ENCODE measurements at places on chromosomes 3 and 15.

DNA sequence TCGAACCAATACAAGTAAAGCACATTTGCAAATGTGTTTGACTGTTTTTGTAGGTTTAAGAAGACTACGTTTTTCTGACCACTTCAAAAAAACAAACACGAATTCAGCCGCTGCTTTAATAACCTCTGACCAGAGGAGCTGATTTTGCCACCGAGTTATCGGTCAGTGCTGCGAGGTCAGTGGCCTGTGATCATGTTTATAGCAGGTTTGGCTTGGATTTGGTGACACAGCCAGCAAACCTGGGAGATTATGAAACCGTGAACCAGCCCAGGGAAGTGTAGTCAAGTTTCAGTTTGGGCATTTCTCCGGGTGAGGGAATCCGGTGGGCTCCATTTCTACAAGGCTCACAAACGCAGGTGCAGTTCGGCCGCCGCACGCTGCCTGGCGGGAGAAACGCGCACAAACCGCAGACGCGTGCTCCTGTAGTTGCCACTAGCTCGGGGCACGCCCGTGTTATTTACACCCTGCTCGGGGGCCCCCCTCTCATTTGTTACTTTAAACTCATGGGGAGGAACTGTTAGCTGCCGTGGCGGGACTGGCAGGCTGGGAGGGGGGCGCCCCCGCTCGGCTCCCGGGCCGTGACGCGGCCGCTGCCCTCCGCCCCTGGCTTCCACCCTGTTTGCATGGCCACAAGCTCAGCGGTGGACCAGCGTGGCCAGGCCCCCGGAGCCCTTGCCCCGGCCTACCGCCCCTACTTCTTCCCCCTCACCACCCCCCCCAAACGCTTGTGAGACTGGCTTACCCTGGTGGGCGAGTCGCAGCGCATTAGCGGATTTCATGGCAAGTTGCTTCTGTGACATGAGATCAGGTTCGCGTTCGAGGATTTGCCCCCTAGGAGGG is 13.6 kb upstream of the ONECUT1 start:
- no peak for DNase-seq

GRCh38 chr15:39564972-39565665 is 15.8 kb upstream of the THBS1 start:
- DNase-seq, result no peak

DNA sequence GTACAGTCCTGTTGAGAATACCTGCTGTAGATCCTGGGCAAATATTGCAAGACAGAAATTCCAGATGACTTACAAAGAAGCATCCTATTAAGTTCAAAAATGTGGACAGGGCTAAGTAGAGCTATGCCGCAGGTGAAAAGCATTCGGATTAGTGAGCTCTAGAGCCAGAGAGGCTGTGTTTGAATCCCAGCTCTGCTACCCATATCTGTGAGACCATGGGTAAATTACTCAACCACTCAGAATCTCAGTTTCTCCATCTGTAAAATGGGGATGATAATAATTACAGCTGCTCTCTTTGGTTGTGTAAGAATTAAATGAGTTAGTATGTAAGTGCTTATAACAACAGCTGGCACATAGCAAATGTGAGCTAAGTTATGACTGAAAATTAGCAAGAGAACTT is 3.9 kb downstream of the ADAMTS7 start:
- DNase-seq, result no peak

DNA sequence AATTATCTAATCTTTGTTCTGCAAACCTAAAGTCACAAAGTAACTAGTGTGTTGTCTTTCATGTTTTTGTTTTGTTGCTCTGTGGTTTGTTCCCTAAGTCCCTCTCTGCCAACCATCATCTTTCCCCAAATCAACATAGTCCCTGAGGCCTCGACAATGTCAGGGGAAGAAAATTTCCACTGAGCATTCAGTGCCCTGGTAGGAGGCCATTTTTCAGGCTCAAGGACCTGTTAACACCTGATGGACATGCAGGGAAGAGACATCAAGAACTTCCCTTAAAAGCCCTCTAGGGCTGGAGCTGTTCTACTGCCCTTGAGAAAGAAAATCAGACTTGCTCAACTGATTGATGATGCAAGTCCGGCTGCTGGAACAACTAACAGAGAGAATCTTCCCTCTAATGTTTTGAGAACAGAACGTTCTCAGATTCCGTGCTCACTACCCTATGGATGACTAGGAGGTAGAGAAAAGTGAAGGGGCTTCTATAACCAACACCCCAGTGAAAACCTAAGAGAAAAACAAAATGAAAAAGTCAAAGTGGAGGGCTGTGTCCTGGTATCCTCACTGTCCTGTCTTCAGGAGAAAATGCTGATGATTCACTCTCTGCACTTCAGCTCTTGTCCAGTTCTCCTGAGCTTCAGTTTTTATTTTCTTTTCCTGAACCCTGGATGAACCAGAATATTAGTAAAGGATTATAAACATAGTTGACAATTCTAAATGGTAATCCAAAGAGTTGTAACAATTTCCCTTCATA is 373.1 kb downstream of the FOXP1 start:
- no peak for DNase-seq

DNA sequence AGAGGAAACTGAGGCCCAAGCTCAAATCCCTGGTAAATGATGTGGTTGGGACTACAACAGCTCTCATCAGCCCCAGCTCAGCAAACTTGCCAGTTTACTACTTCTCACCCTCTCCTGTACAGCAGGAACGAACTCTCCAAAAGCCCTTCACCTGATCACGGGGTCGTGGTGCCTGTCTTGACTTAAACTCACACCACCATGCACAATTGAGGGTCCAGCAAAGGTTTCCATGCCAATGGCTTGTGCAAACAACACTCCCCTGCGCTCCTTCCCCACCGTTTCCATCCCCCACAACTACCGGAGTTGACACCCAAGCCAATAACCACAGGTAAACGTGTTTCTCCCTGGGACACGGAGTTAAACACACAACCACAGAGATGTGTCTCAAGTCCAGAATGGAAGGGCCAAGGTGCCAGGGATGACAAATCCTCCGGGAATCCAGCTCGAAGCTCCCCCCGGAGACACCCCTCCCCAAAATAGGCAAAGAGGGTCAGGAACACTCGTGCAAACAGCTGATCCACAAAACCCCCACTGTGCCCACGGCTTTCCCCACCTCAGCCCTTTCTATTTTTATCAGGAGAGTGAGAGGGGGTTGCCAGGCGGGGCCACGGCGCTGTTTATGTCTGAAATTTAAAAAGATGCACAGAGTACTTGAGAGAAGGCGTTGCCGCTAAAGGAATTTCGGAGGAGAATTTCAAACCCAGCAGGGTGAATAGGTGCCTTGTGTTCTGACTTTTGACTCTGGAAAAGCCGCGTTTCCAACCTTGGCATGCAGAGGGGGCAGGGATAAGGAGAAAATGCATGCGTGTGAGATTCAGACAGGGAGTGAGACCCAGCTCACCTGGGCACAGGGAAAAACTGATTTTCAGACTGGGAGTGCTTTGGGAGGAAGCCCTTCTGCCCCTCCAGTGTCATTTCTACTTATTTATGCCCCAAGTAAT is 10.6 kb upstream of the ACAN start:
- DNase-seq, result no peak

GRCh38 chr15:83571820-83572707 is 81.9 kb upstream of the ADAMTSL3 start:
- no peak for DNase-seq

DNA sequence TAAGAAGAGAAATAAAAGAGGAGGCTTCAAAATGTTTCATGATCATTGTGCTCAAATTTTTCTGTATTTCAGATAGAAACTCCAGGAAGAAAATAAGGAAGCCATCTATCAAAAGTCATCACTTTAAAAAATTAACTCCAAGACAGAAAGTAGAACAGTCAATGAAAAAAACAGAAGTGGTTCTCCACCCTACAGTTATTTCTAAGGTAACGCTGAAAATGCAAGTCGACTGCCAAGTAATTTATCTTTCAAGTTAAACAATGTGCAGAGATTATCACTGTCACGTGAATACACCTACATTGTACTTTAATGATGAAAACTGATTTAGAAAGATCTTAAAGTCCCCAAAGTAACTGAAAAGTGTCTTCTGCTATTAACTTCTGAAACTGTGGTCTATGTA is 78.5 kb upstream of the SNRPA1 start:
- DNase-seq, result no peak

GRCh38 chr3:132641837-132642538 is 17.6 kb downstream of the ACAD11 start:
- no peak for DNase-seq

DNA sequence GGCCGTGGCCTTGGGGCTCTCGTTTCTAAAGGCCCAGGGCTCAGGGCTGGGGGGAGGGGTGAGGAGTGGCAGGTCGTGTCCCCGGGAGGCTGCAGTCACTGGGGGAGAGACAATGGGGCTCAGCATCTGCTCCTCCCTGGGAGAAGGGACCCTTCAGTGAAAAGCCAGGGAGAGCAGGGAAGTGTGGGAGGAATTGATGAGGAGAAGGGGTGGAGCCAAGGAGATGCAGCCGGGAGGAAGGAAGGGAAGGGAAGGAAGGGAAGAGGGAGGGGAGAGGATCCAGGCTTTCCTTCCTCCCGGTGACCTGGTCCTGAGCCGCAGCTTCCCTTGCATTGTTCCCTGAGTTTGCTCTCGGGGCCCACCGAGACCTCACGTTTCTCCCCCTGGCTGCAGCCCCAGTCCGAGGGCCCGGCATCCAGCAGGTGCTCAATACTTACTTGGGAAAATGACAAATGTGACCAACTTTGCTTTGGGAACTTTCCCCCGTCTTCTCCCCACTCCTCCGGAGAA is 1.4 kb upstream of the ZNF710 start:
- DNase-seq, result no peak

- no peak for DNase-seq
These were observed 137.0 kb upstream of the CRBN start for GRCh38 chr3:3316521-3316920.

GRCh38 chr15:40949756-40950207 is 3.5 kb upstream of the CHAC1 start:
- no peak for DNase-seq

DNA sequence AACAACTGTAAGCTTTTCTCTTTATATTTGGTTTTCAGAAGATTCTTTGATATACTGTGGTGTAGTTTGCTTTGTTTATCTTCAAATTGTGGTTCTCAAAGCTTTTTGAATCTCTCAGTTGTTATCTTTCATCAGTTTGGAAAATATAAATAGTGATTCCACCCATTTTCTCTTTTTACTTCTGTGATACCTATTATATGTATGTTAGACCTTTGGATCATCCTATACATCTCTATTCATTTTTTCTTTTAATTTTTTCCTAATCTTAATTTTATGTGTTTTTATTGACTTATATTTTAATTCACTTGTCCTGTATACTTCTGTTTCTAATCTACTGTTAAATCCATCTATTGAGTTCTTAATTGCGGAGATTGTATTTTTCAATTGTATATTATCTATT is 160.7 kb upstream of the COL8A1 start:
- DNase-seq, result no peak

GRCh38 chr3:79810581-79810980 is 42.8 kb upstream of the ROBO1 start:
- no peak for DNase-seq

DNA sequence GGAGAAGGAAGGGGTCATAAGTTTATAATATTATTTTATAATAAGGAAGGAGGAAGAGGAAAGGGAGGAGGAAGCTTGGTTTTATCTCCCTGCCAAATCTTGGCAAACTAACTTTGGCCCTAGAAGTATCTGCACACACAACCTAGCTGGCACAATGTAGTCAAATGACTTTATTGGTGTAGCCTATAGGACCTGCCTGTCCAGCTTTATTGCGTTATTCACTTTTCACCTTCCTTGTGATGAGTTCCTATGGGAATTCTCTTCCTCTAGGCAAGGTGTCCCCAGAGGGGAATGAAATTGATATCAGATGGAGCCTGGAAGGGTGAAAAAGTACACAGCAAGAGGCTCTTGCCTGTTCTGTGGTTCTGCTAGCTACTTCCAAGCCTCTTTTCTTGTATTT is 111.2 kb upstream of the SLC25A36 start:
- no peak for DNase-seq

DNA sequence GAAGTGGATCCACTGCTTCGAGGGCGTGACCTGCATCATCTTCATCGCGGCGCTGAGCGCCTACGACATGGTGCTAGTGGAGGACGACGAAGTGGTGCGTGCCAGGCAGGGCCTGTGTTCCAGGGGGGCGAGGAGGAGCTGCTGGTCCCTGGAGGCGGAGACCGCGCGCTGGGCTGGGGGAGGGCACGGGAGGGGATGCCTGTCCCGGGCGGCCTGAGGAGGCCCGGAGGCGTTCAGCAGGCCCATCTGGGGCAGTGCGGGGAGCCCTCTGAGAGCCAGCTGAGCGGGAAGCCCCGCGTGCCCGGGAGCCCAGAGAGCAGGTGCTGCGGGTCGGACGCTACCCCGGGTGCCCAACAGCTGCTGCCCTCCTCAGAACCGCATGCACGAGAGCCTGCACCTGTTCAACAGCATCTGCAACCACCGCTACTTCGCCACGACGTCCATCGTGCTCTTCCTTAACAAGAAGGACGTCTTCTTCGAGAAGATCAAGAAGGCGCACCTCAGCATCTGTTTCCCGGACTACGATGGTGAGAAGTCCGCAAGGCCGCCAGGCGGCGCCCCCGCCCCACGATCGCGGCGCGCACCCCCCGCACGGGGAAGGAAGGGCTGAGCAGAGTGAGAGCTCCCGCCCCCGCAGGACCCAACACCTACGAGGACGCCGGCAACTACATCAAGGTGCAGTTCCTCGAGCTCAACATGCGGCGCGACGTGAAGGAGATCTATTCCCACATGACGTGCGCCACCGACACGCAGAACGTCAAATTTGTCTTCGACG is 2.9 kb downstream of the GNAT1 start:
- peak; percentile 78 for DNase-seq

DNA sequence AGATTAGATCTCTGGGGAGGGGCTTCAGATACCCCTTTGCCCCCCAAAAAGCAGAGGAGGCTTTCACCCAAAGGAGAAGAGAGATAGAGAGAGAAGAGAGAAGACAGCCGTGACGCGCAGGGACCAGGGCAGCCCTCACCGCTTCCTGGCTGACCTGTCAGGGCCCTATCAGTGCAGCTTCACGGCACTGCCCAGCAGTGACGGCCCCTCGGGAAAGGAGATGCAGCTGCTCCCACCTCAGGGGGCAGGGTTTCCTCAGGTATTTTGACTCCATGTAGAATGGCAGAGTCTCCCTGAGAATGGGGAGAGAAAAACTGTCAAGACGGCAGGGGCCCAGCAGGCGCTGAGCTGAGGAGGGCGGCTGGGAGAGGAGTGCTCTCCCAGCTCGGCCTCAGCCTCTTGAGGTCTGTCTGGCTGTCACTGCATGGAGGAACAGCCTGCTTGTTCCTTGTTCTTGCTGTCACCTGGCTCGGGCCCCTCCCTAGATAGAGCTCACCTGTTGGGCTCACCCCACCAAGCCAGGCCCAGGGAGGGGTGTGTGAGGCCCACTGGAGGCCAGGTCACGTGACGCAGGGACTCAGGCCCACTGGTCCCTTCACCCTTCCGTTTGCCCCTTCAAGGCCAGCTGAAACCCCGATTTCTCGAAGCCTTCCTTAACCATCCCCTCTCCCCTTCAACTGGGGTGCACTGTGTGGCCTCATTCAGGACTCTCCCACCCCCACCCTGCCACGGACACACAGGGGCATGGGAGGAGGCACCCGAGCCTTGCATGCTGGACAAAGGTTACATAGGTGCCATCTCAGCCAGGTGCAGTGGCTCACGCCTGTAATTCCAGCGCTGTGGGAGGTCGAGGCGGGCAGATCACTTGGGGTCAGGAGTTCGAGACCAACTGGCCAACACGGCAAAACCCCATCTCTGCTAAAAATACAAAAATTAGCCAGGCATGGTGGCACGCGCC is 28.2 kb downstream of the LOXL1 start:
- DNase-seq, result no peak

Data from activated naive CD4-positive, alpha-beta T cell treated with anti-CD3 and anti-CD28 coated beads for 36 hours (primary cell).